Psoas muscle (tissue), 8 donors: ENCODE measurements at places on chromosomes 1 and 21. TPM values are rescaled to one million over a fixed set of nuclear protein-coding genes. Genes with fewer than 3 reads are reported as not detected.

IL20 gene
- not detected for total RNA-seq

TNNI3K gene
- 1.2 TPM for total RNA-seq

PIGP gene
- total RNA-seq, result 26.6 TPM

PEAR1 gene
- 3.8 TPM for total RNA-seq

TMEM63A gene
- total RNA-seq, result 15.0 TPM

S100B gene
- total RNA-seq, result 0.99 TPM

SPRR2B gene
- not detected for total RNA-seq

CELA2A gene
- not detected for total RNA-seq

GBP2 gene
- 33.8 TPM for total RNA-seq

SPRR2E gene
- not detected for total RNA-seq

CFAP126 gene
- total RNA-seq, result not detected

GPR161 gene
- 2.6 TPM for total RNA-seq

FCRL1 gene
- total RNA-seq, result 0.40 TPM

FALEC gene
- not detected for total RNA-seq

NMNAT2 gene
- 0.61 TPM for total RNA-seq

SPRR2F gene
- not detected for total RNA-seq

RIPPLY3 gene
- total RNA-seq, result not detected

DDX59 gene
- 31.6 TPM for total RNA-seq

A3GALT2 gene
- not detected for total RNA-seq

NSUN4 gene
- 17.8 TPM for total RNA-seq

CFAP74 gene
- total RNA-seq, result not detected

SH2D1B gene
- total RNA-seq, result 1.2 TPM

ARHGEF16 gene
- 0.47 TPM for total RNA-seq

DNMT3L gene
- not detected for total RNA-seq

PLEKHA6 gene
- total RNA-seq, result 3.4 TPM

SPRR2G gene
- total RNA-seq, result not detected

FBXO42 gene
- total RNA-seq, result 18.7 TPM

INSRR gene
- total RNA-seq, result not detected

AUNIP gene
- not detected for total RNA-seq

UBL4B gene
- total RNA-seq, result not detected
